ENCODE measurements at places on chromosomes 7 and 10. TPM values are rescaled to one million over a fixed set of nuclear protein-coding genes. Genes with fewer than 3 reads are reported as not detected.

- H3K27ac ChIP-seq = no peak overlapping the region
- H3K36me3 ChIP-seq = no peaks in the 10 kb centered on the region
- no peak for DNase-seq
Measured at GRCh38 chr10:19499291-19499770, 316.9 kb upstream of the PLXDC2 start.

GRCh38 chr10:78404296-78404695 is 370.6 kb downstream of the RPS24 start:
- H3K27me3 ChIP-seq = no peaks in the 10 kb centered on the region
- peaks cover 9% of the 10 kb centered on the region for H3K4me1 ChIP-seq
- no peak overlapping the region for H3K27ac ChIP-seq
- no peaks in the 10 kb centered on the region for H3K36me3 ChIP-seq
- no peak for DNase-seq

KLHDC10 gene
- total RNA-seq = 23.0 TPM

DNA sequence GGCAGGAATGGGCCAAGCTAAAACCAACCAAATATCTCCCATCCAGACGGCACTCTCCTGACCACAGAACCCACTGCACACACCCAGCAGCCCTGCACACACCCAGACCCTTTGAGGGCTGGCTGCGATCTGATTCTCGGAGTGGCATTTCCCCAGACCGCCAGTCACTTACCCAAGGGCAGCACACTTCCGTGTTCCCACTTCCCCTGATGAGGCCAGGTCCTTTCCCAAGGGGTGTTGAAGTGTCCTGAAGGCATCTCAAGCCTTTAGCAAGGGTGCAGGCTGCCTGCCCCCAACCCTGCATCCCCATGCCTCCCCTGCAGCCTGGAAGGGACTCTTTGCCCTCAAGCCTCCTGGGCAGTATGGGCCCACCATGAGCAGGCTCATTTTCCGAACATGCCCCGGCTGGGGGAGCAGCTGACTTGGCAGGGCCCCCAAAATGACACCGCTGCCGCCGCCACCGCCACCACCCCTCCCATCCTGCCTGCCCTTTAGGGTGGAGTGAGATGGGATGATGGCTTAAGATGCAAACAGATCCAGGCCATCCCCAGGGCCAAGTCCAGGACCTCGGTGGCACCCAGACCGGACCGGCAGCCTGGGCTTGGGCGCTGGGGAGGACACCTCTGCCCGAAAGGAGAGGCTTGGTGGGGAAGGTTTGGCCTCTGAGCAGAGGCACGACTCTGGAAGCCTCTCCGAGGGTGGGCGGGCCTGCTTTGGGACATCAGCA is 159.8 kb downstream of the NRF1 start:
- H3K27ac ChIP-seq = no peak overlapping the region
- H3K36me3 ChIP-seq = no peaks in the 10 kb centered on the region
- DNase-seq = no peak

GRCh38 chr7:82821037-82821436 is 341.6 kb downstream of the PCLO start:
- no peak overlapping the region for H3K4me3 ChIP-seq
- no peaks in the 10 kb centered on the region for H3K4me1 ChIP-seq
- H3K27me3 ChIP-seq = no peaks in the 10 kb centered on the region
- H3K36me3 ChIP-seq = no peaks in the 10 kb centered on the region

CYP26C1 gene
- total RNA-seq = not detected

GRCh38 chr7:106609416-106609815 is 51.5 kb downstream of the CCDC71L start:
- peaks cover 54% of the 10 kb centered on the region for H3K4me1 ChIP-seq
- no peaks in the 10 kb centered on the region for H3K27me3 ChIP-seq
- no peak overlapping the region for H3K4me3 ChIP-seq

GRCh38 chr7:143435266-143435665 is 8.0 kb upstream of the TAS2R60 start:
- H3K36me3 ChIP-seq = no peaks in the 10 kb centered on the region
- no peak overlapping the region for H3K27ac ChIP-seq
- peaks cover 8% of the 10 kb centered on the region for H3K27me3 ChIP-seq
- H3K4me3 ChIP-seq = no peak overlapping the region

DNA sequence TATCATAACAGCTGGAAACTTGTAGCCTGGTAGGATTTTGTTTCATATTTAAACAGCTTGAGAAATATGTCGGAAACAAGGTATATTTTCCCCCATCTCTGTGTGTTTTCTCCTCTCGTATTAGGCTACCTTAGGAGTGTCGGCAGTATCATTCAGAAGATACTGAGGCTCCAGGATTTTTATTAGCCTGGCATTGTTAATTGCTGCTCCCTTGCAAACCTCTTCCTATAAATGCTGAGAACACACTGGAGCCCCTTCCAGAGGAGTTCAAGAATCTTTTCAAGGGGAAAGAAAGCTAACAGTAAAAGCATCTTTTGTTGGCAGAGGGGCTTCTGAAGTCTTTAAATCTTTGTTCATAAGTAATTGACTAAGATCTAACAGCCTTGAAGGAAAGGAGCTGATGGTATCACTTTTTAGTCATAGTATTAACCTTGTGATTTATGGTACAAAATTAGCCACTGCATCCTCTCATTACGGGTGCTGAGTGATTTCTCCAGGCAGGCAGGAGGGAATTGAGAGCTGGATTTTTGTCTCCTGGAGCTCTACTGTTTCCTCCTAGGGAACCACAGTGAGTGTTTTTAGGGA is 998.7 kb downstream of the LRMDA start:
- peaks cover 40% of the 10 kb centered on the region for H3K4me1 ChIP-seq
- no peak for DNase-seq
- no peak overlapping the region for H3K27ac ChIP-seq
- H3K4me3 ChIP-seq = no peak overlapping the region

- peaks cover 12% of the 10 kb centered on the region for H3K4me1 ChIP-seq
- H3K27ac ChIP-seq = no peak overlapping the region
- H3K27me3 ChIP-seq = no peaks in the 10 kb centered on the region
- no peak for DNase-seq
- H3K4me3 ChIP-seq = no peak overlapping the region
Measured at GRCh38 chr7:130022115-130022514, 29.1 kb downstream of the ZC3HC1 start.

EIF4EBP2 gene
- total RNA-seq = 30.3 TPM

GRCh38 chr10:112724404-112724991 is 225.5 kb upstream of the TCF7L2 start:
- H3K4me1 ChIP-seq = no peaks in the 10 kb centered on the region
- H3K27ac ChIP-seq = no peak overlapping the region
- H3K4me3 ChIP-seq = no peak overlapping the region
- no peaks in the 10 kb centered on the region for H3K36me3 ChIP-seq
- H3K27me3 ChIP-seq = no peaks in the 10 kb centered on the region

DNA sequence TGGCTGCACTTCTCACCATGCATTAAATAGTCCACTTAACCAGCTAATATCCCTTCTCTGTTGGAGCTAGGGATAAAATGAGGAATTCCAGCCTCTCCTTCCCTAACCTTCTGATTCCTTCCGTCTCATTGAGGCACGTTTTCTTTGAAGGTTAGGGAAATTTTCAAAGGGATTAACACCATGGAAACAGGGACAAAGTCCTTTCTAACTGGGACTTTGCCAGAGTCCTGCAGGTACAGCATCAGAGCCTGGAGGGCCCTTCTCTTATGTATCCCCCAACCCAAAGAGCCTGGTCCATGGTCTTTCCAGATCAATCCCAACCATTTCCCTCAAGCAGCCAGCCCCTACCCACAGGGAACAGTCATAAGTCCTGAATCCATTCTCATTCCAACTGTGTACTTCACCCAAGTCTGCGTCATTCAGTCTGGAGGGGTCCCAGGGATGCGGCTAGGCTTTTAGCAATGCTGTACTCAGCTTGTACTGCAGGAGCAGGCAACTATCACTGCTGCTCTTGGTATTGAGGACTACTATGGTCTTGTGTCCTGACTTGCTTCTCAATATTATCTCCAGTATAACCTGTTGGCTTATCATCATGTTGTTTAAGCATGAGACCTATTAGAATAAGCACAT is 34.6 kb upstream of the CROT start:
- peaks cover 1% of the 10 kb centered on the region for H3K4me1 ChIP-seq
- no peak for DNase-seq
- no peaks in the 10 kb centered on the region for H3K27me3 ChIP-seq
- no peaks in the 10 kb centered on the region for H3K36me3 ChIP-seq

- no peaks in the 10 kb centered on the region for H3K36me3 ChIP-seq
- DNase-seq = peak; percentile 68
- no peaks in the 10 kb centered on the region for H3K27me3 ChIP-seq
- H3K4me1 ChIP-seq = peaks cover 36% of the 10 kb centered on the region
- no peak overlapping the region for H3K4me3 ChIP-seq
Measured at GRCh38 chr7:47757921-47758411, 176.1 kb upstream of the TNS3 start.

CALML5 gene
- total RNA-seq = not detected

DNA sequence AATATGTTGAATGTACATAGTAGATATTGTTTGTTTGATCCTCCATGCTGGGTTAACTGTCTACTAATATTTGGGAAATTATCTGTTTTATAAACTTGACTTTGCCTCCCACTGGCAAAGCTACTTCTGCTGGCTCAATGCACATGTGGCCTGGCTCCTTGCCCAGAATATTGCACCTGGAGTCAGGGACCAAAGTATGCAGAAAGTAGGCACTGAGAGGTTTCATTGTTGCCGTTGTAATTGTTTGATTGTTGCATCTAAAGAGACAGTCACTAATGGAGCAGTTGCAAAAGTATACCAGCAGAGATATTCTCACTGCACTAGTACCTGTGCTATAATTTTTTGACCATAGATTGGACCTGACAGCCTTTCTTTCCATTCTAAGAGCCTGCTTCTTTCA is 137.8 kb upstream of the CNTNAP2 start:
- no peak overlapping the region for H3K4me3 ChIP-seq
- H3K4me1 ChIP-seq = no peaks in the 10 kb centered on the region
- no peak for DNase-seq
- no peaks in the 10 kb centered on the region for H3K27me3 ChIP-seq

DNA sequence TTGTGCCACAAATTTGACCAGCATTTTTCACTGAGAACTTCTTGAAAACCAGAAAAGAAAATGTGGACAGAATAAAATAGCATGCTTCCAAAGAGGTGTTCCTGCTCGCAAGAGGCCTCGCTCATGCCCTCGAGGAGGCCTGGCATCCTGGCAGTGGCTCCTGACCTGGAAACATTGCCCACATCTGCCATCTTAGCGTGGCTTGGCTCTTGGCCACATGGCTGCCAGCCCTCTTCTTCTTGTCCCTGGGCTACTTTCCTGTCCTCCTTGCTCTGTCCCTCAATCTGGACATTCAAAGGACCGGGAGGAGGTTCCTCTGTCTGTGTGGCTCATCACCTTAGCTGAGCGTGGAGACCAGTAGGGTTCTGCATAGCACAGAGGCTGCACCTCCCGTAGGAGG is 131.6 kb upstream of the TMEM72 start:
- no peaks in the 10 kb centered on the region for H3K4me1 ChIP-seq
- no peaks in the 10 kb centered on the region for H3K36me3 ChIP-seq
- H3K27ac ChIP-seq = no peak overlapping the region
- DNase-seq = no peak

DNA sequence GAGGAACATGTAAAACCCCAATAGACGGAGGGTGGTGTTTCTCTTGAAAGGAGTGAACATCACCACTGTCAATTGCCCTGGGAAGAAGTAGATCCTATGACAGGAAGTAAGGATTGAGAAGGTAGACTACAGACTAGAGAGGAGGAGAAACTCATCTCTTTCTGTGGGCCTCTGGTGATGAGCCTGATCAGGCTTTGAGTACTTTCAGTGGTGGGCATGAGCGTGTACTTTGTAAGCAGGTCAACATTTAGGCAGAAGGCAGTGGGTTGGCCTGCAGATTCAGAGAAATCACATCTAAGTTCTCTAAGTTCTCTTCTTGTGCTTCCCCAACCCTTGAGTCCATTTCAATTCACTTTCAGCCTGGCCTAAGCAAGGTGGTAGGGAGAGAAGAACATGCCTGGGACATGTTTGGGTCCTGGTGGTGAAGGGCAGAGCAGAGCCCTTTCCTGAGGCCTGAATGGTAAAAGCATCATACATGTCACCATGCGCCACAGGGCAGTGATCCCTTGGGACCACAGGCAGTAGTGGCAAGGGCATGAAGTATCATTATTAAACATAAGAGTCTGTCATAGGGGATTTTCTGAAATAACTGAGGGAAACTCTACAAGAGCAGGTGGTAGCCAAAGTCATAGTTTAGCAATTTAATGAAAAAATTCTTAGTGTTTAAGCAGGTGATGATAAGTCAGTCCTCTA is 56.4 kb upstream of the ANKRD1 start:
- H3K27ac ChIP-seq = no peak overlapping the region
- H3K4me3 ChIP-seq = no peak overlapping the region
- no peaks in the 10 kb centered on the region for H3K27me3 ChIP-seq
- peaks cover 3% of the 10 kb centered on the region for H3K4me1 ChIP-seq

GRCh38 chr10:133009218-133009950 is 67.0 kb upstream of the CFAP46 start:
- H3K4me3 ChIP-seq = no peak overlapping the region
- H3K4me1 ChIP-seq = peaks cover 11% of the 10 kb centered on the region
- H3K36me3 ChIP-seq = no peaks in the 10 kb centered on the region
- 0 out of 2 replicates have a peak, but pooled peaks cover 5% of the 10 kb centered on the region for H3K27me3 ChIP-seq
- no peak overlapping the region for H3K27ac ChIP-seq

DNA sequence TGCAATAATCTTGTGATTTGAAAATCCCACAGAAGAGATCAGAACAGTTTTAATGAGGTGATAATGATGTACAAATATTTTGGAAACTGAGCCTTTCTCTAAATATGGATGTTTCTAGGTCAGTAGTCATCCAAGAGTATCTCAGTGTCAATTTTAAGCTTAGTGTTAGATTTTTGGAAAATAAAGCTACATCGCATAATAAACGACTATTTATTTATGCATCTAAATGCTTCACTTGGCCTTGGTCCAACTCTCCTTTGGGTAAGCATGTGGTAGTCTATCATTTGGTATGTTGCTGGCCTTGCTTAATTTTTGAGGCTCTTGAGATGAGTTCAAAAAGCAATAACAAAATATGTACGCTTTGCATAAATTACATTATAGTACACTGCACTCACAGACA is 5.4 kb upstream of the PPP1R9A start:
- no peaks in the 10 kb centered on the region for H3K36me3 ChIP-seq
- H3K4me3 ChIP-seq = no peak overlapping the region
- peaks cover 24% of the 10 kb centered on the region for H3K27me3 ChIP-seq

IDI2 gene
- total RNA-seq = not detected

C10orf62 gene
- not detected for total RNA-seq

UNCX gene
- total RNA-seq = not detected

DNA sequence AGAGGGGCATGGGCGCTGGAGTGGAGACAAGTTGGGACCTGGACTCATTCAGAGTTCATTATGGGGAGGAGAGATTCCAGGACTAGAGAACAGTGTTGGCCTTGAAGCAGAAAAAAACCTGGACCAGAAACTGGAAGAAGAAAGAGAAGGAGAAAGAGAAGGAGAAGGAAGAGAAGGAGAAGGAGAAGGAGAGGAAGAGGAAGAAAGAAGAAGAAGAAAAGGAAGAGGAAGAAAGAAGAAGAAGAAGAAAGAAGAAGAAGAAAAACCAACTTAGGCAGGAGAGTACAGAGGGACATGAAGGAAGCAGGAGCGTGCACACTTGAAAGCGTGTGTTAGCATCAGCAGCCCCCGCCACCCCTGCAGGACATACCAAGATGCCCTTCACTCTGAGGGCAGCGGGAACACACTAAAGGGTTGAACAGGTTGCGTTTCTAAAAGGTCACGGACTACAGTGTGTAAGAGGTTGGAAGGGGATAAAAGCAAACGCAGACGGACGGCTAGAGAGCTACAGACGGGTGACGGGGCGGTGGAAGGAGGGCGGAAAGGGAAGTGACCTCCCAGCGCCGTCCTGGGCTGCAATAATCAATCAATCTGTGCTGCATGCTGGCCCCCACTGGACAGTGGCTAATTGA is 95.3 kb downstream of the SEC61G start:
- H3K4me1 ChIP-seq = no peaks in the 10 kb centered on the region
- H3K36me3 ChIP-seq = no peaks in the 10 kb centered on the region
- H3K27me3 ChIP-seq = peaks cover 12% of the 10 kb centered on the region
- no peak for DNase-seq
- no peak overlapping the region for H3K27ac ChIP-seq

PDZD7 gene
- 0.50 TPM for total RNA-seq
